T-helper 2 cell (primary cell): ENCODE measurements at places on chromosomes 4 and X.

DNA sequence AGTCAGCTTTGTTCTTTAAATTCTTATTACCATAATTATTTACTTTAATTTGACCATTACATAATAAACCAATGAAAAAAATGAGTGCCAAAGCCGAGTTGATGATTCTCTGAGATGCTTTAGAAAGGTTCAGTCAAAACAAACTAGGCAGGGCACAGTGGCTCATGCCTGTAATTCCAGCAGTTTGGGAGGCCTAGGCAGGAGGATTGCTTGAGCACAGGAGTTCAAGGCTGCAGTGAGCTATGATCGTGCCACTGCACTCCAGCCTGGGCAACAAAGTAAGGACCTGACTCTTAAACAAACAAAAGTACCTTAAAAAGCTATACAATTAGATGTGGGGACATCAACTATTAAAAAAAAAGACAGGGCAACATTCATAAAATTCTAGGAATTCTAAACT lies 75.0 kb downstream of the AFAP1 start:
- no peak for DNase-seq

- no peak for DNase-seq
Measured at GRCh38 chr4:138275216-138275615, 33.1 kb upstream of the SLC7A11 start.

- no peak for DNase-seq
Measured at GRCh38 chr4:106305435-106306055, 10.5 kb downstream of the TBCK start.

DNA sequence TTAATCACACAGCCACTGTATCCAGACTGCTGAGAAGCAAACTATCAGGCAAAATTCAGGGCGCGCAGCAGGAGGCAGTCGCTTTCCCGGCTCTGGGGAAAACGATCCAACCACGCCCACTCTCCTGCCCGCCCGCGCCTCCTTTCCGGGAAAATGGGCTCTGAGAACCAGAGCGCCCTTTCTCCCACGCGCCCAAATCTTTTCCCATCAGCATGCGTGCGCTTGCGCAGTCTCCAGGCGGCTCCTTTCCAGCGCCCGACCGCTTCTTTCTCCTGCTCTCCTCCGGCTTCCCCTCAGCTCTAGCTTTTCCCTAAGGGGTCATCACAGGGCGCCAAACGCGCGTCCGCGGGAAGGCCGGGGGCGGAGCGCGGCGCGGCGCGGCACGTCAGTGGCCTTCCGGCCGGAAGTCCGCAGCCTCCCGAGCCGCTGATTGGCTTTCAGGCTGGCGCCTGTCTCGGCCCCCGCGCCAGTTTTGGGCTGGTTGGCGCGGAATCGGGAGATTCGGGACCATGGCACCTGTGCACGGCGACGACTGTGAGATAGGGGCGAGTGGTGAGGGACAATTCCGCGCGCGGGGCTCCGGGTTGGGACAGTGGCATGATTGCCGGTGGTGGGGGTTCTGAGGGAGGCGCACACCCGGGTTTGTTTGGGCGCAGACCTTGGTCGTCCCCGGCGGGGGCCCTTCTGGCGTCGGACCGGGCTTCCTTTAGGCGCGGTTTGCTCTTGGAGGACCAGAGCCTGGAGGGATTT lies at the start of gene POLA1:
TSS of gene POLA1 (plus strand) at position 466 of the 750 bp plus-strand sequence. CDS start at position 510, 44 bp downstream.
- peak; percentile 53 for DNase-seq

- no peak for DNase-seq
Measured at GRCh38 chr4:60729194-60729593, 470.9 kb upstream of the ADGRL3 start.

- no peak for DNase-seq
Measured at GRCh38 chr4:139540632-139541031, 15.4 kb downstream of the SETD7 start.

DNA sequence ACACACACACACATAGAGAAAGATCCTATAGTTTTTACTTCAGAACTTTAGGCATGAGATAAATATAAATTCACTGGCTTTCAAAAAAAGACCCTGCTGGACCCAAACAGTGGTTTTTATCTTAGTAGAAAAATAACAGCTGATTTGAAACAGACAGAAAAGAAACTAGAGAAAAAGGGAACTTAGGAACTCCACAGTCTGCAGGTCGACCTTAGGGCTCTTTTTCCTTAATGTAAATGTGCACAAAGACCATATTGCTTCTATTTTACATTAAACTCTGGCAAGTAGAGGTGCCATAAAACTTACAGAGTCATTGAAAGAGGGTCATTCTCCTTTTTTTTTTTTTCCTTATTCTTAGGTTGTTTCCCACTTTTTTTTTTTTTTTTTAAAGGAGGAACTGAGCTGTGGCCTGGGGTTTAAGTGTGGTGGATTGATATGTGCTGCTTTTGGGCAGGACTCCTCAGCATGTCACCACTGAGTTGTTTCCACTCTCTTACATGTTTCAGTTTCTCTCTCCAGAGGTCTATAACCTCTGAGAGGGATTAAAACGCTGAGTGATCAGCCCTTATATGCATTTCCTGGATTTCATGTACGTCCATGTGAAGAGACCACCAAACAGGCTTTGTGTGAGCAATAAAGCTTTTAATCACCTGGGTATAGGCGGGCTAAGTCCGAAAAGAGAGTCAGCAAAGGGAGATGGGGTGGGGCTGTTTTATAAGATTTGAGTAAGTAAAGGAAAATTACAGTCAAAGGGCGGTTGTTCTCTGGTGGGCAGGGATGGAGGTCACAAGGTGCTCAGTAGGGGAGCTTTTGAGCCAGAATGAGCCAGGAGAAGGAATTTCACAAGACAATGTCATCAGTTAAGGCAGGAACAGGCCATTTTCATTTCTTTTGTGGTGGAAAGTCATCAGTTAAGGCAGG lies 70.8 kb upstream of the PACRGL start:
- DNase-seq: no peak

DNA sequence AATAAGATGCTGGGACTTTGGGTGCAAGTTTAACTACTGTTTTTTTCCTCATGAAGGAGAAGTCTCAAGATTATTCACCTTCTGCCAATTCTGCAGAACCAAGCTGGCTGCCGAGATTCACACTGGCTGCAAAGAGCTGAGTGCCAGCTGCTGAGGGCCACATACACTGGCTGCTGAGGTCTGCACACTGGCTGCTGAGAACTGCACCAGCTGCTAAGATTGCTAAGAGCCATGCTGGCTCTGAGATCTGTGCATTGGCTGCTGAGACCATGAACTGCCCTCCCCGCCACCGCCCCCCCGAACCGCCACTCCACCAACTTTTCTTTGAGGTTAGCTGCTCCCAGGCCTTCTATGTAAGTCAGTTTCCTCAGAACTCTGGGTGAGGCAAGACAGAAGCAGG lies 330.3 kb downstream of the CBLL2 start:
- no peak for DNase-seq

DNA sequence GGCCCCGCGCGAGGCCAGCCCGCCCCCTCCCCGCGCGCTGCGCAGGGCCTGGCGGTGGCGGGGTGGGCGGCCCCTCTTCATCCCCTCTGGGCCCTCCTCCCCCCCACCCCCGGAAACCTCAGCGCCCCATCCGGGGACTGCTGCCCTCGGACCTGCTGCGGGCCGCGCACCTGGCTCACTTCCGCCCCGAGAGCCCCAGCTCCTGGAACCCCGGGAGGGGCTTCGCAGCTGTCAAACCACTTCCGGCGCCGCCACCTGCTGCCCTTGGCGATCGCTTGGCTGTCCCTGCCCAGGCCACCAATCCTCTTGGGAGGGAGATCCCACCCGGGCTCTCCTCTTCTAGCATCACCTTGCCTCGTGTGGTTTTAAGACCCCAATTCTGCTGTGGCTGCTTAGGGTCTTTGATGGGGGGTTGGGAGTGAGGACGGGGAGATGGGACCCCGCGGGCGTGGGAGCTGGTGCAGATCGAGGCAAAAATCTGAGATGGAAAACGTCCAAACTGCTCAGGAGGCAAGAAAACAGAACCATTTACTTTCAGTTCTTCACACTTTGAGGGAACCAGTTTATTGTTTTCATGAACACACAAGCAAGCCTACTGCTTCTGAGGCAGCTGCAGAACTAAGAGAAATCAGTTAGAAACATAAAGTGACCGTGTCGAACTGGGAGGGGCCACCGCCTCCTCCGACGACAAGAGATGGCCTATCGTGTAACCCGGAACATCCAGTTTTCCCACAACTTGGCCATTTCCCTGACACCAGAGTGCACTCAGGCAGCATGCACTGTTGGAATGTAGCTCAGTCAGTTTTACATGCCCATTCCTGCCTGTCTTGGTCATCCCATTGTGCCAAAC lies 754 bp downstream of the MTMR1 start:
- peak; percentile 57 for DNase-seq
